Temporal lobe (tissue), 4 donors: ENCODE measurements at places on chromosomes 7 and 10. TPM values are rescaled to one million over a fixed set of nuclear protein-coding genes. Genes with fewer than 3 reads are reported as not detected.

Gene UPK3B
- total RNA-seq: 0.98 TPM

Gene GJD4
- total RNA-seq: not detected

Gene CDNF
- total RNA-seq: 1.2 TPM

Gene KLF6
- total RNA-seq: 79.4 TPM

Gene ATG9B
- total RNA-seq: 1.2 TPM

Gene NHLRC2
- total RNA-seq: 20.4 TPM

Gene CALD1
- 27.5 TPM for total RNA-seq
